ENCODE measurements at places on chromosomes 16 and 17.

- DNase-seq = no peak
Observed at GRCh38 chr17:66383333-66383732, 80.9 kb downstream of the PRKCA start.

- DNase-seq = no peak
Observed at GRCh38 chr17:74243013-74243755, 29.8 kb downstream of the TTYH2 start.

GRCh38 chr16:54434859-54435258 lies 148.3 kb upstream of the IRX3 start:
- DNase-seq = no peak

DNA sequence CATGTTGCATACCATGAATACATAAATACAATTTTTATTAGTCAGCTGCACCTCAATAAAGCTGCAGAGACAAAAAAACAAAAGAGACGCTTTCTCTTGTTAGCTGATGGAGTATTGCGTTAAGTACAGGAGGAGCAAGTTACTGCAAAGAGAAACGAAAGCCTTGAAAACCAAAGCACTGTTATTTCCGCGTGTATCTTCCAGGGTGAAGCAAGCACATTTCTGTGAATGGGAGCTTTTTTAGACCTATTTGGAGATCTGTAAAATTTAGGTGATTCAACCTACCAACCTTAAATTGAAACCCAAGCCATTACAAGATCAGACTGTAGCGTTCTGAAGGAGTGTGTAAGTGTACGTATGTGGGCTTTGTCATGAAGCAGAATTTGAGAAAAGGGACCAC lies 390.4 kb downstream of the SOX9 start:
- no peak for DNase-seq

- DNase-seq = no peak
Observed at GRCh38 chr16:78795433-78795832, 696.0 kb downstream of the WWOX start.

- DNase-seq = no peak
Observed at GRCh38 chr17:42301022-42301421, 12.7 kb downstream of the STAT5A start.

GRCh38 chr17:48529683-48530009 lies 1.2 kb downstream of the HOXB1 start:
- DNase-seq = no peak

- no peak for DNase-seq
Observed at GRCh38 chr17:80766290-80766855, 221.7 kb downstream of the RPTOR start.

- DNase-seq = no peak
Observed at GRCh38 chr16:10889855-10890254, 12.9 kb downstream of the CIITA start.

GRCh38 chr17:72565758-72566157 lies 444.9 kb downstream of the SOX9 start:
- no peak for DNase-seq
